ENCODE measurements at places on chromosomes 16 and 17. TPM values are rescaled to one million over a fixed set of nuclear protein-coding genes. Genes with fewer than 3 reads are reported as not detected.

The TBC1D3G gene
- not detected for total RNA-seq

The NKD1 gene
- total RNA-seq, result 0.14 TPM

The RGS9 gene
- total RNA-seq, result 0.66 TPM

The KRT39 gene
- total RNA-seq, result 0.43 TPM

The TMEM101 gene
- total RNA-seq, result 70.2 TPM

The CRYM gene
- 0.14 TPM for total RNA-seq

The OSBPL7 gene
- 3.5 TPM for total RNA-seq

The SPNS1 gene
- total RNA-seq, result 72.2 TPM

The ALDH3A1 gene
- not detected for total RNA-seq

The ITPRIPL2 gene
- 31.7 TPM for total RNA-seq

The DNAH3 gene
- total RNA-seq, result 0.14 TPM

The CCL4L2 gene
- not detected for total RNA-seq

The SHBG gene
- 1.8 TPM for total RNA-seq

The HSF4 gene
- total RNA-seq, result 2.4 TPM

The TEX14 gene
- total RNA-seq, result not detected

The OR4D1 gene
- total RNA-seq, result not detected

The HSD17B2 gene
- 120 TPM for total RNA-seq

The TMEM114 gene
- not detected for total RNA-seq

The RSL1D1 gene
- 167 TPM for total RNA-seq

The PLK1 gene
- 70.7 TPM for total RNA-seq

The HID1 gene
- 4.7 TPM for total RNA-seq

The BAHCC1 gene
- total RNA-seq, result 8.0 TPM

The CXCL16 gene
- total RNA-seq, result 0.57 TPM

The CD300LG gene
- not detected for total RNA-seq

The UNC13D gene
- 2.3 TPM for total RNA-seq

The SLC16A11 gene
- not detected for total RNA-seq

The MYH1 gene
- total RNA-seq, result not detected

The HBZ gene
- not detected for total RNA-seq

The IRF8 gene
- 0.22 TPM for total RNA-seq

The ARHGDIG gene
- total RNA-seq, result not detected

The TNP2 gene
- not detected for total RNA-seq

The FBXW10 gene
- total RNA-seq, result under 0.01 TPM

The HOXB5 gene
- under 0.01 TPM for total RNA-seq

The CRHR1 gene
- not detected for total RNA-seq

The EFCAB5 gene
- total RNA-seq, result 0.22 TPM

The RNU2-1 gene
- not detected for total RNA-seq

The ATP6V0D1 gene
- 198 TPM for total RNA-seq

The WNK4 gene
- total RNA-seq, result 0.44 TPM

The EPX gene
- total RNA-seq, result not detected

The NT5C3B gene
- total RNA-seq, result 79.9 TPM

The CPHXL2 gene
- total RNA-seq, result not detected

The VAT1 gene
- 543 TPM for total RNA-seq

The CX3CL1 gene
- total RNA-seq, result 0.57 TPM

The CLEC18B gene
- total RNA-seq, result not detected

The CACNG5 gene
- total RNA-seq, result not detected

The KRTAP3-1 gene
- not detected for total RNA-seq

The SPATA33 gene
- total RNA-seq, result 5.6 TPM

The SOX15 gene
- 0.57 TPM for total RNA-seq

The DNAAF1 gene
- not detected for total RNA-seq

The MRM3 gene
- total RNA-seq, result 18.9 TPM

The CCR7 gene
- total RNA-seq, result not detected

The AANAT gene
- total RNA-seq, result not detected

The NPB gene
- total RNA-seq, result 0.66 TPM

The SREBF1 gene
- total RNA-seq, result 145 TPM

The GP2 gene
- total RNA-seq, result not detected

The PRSS27 gene
- total RNA-seq, result 0.57 TPM

The CPPED1 gene
- 16.0 TPM for total RNA-seq

All from placental pericyte (primary cell).